CD4-positive, alpha-beta T cell treated with Interleukin-21 for 1 hour (primary cell): ENCODE measurements at places on chromosomes 6 and 20.
A peak's percentile ranks its signal among the peaks of the same experiment; 100 is the strongest.

DNA sequence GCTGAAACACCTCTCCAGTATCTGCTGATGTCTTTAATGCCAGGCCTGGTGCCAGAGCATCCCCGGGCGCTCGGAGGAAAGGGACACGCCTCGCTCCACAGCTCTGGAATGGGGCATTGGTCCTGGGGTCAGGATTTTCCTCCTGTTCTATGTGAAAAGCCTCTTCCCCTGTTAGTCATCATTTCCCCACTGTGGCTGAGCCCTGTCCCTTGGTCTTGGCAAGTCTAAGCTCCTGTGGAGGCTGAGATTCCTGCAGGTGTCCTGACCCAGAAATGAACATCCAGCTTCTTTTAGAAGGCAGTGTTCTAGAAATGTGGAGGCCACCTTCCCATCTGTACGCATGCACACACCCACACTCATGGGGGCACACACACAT is 19.4 kb downstream of the SYNDIG1 start:
- DNase-seq, result no peak

- no peak for DNase-seq
These were observed 85.5 kb downstream of the BMP6 start for GRCh38 chr6:7811441-7811840.

- DNase-seq, result no peak
These were observed 232.2 kb downstream of the SYNDIG1 start for GRCh38 chr20:24701668-24702067.

- DNase-seq, result no peak
These were observed 5.9 kb downstream of the TGM6 start for GRCh38 chr20:2386516-2387179.

- no peak for DNase-seq
These were observed 30.3 kb downstream of the PLCG1 start for GRCh38 chr20:41167481-41168253.

DNA sequence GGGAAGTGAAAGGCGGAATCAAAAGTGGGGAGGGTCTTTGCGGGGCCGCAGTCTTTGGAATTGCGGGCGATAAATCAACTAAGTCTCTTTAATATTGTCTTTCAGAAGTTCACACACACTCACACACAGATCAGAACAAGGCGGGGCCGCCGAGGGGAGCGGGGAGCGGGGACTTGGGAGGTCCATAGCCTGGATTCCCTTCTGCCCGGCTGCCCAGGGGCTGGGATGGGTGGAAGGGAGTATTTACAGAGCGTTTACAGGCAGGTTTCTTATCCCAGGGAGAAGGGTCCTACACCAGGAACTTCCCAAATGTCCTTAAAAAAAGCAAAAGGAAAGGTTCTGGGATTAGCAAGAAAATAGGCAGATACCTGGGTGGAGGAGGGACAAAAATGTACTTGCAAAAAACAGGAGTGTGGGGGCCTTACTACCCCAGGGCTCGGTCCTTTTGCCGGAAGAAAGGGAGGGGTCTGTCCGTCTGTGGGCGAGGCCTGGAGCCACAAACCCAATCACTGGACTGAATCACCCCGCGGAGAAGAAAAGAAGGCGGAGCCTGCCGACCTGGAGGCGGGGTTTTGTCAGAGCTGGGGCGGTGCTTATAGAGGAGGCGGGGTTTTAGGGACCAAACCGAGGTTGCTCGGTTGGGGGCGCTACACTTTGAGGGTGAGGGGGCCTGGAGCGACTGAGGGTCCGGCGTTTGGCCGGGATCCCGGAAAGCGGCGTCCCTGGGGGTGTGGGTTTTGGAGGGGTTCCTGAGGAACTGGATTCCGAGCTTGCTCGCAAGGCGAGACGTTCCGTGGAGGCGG is 3.2 kb downstream of the PRRT1 start:
- DNase-seq, result peak; percentile 76

- no peak for DNase-seq
These were observed 35.6 kb upstream of the NKX2-4 start for GRCh38 chr20:21432911-21433310.

DNA sequence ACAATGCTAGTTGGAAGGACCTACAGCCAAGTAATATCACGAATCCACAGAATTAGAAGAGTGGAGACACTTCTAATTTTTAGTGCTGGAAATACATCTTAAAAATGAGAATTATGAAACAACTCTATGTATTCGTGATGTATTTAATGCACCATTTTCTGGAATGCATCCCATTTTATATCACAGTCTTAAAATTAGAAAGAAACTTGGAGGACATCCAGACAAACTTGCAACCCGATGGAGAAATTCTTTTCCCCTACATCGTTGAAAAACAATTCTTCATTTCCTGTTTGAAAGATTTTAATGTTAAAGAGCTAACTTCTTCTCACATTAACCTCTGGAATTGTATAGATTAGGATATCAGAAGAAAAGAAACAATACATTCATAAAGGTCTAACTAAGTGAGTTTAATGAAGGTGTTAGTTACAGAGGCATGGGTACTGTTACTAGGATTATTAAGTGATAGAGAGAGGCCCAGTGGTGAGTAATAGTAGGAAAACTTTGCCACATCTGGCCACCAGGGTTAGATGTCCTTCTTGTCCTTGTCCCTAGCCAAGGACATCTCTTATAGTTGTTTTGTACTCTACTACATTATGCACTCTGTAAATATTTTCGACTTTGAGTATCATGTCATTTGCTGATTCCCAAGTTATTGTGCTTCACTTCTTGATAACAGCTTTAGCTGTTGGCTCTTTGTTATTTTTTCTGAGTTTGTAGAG is 502.4 kb upstream of the PTCHD4 start:
- no peak for DNase-seq

DNA sequence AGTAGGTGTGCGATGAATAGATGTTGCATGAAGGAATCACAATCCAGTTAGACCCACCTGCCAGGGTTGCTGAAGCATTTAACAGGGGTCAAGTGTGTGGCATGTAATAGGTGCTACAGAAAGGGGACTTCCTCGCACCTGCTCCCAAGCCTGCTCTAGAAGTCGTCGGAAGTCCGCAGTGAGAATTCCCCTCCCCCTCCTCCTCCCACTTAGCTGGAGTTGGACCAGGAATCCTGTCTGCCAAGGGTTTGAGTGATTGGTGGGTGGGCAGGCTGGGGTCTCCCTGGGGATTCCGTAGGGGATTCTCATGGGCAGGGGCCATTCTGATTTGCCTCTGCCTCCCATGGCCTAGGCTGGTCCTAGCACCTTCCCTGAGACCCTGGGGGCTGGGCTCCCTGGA is 10.3 kb downstream of the SCRT2 start:
- DNase-seq, result no peak

- no peak for DNase-seq
These were observed 10.2 kb upstream of the FOXC1 start for GRCh38 chr6:1599469-1599868.

- no peak for DNase-seq
These were observed 27.0 kb downstream of the MAP7 start for GRCh38 chr6:136523196-136523595.

- DNase-seq, result no peak
These were observed 90.0 kb upstream of the AKAP12 start for GRCh38 chr6:151149793-151150192.

GRCh38 chr6:22364306-22364705 is 67.5 kb upstream of the PRL start:
- no peak for DNase-seq

DNA sequence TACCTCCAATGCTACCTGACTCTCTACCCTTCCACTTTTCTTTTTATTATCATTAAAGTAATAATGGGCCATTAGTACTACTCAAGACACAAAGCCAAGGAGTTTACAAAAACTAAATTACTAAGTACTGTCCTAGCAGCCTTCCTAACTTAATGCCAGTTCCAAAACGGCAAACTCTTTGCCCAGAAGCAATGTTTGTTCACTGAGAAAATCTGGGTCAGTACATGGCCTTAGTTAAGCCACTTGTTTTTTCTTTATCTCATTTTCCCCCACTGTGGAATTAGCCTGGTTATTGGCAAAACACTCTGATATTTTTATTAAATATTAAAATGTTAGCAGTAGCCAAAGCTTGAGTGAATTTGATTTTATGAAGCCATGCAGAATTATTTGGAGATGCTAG is 242.4 kb downstream of the KCNQ5 start:
- no peak for DNase-seq

DNA sequence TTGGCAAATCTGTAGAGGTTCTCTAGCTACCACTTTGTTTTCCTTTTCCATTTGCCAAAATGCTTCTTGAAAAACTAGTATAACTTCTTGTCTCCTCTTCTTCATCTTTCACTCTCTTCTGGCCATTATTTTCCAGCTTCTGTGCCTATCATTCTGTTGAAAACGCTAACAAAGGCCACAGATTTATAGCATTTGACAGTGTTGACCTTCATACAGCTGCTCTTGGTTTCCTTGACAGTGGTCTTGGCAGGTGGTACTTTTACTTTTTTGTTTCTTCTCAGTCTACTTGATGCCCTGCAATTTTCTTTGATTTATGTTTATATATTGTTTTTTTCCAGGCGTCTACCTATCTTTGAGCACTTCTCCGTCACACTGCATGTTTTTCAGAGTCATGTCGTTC is 23.7 kb downstream of the TRMT11 start:
- DNase-seq, result no peak

GRCh38 chr6:18656506-18656905 is 269.4 kb downstream of the RNF144B start:
- no peak for DNase-seq

DNA sequence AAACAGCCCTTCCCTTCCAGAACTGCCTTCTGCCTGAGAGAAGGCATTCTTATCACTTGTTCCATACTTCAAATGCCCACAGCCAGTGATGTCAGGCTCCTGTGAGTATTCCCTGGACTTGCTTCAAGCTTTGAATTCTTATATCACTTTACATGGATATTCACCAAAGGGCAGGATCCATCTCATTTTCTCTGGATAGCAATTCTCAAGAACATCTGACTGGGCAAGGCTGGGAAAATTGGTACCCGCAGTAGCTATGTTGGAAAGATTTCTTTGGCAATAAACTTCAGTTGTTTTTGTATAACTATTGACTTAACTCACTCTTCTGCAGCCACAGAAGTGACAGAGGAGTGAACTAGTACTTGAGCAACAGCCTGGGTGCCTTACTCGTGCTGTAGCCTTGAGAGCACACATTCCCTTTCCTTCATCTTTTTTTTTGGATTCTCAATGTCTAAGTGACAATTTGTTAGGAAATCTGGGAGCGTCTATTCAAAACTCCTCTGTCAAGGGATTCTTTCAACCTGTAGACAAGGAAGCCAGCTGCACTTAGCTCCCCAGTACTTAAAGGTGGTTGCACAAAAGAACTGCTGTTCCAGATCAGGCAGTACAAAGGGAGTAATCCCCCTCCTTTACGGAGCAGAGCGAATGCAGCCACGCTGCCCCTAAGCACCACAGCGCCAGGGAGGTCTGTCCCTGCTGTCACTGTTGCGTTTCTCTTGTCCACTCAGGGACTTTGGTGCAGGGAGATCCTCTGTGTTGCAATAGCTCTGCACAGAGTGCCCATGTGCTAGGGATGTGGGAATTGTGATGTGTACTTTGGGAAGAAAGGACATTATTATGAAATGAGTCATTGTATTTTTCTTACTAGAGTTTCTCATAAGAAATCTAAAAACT is 69.6 kb downstream of the JAG1 start:
- no peak for DNase-seq

- no peak for DNase-seq
These were observed 1046.7 kb upstream of the MAP3K7 start for GRCh38 chr6:91633374-91634111.

- DNase-seq, result no peak
These were observed 62.0 kb upstream of the EPB41L1 start for GRCh38 chr20:36092398-36093024.

GRCh38 chr20:2451939-2452732 is 18.5 kb downstream of the SNRPB start:
- peak; percentile 66 for DNase-seq

DNA sequence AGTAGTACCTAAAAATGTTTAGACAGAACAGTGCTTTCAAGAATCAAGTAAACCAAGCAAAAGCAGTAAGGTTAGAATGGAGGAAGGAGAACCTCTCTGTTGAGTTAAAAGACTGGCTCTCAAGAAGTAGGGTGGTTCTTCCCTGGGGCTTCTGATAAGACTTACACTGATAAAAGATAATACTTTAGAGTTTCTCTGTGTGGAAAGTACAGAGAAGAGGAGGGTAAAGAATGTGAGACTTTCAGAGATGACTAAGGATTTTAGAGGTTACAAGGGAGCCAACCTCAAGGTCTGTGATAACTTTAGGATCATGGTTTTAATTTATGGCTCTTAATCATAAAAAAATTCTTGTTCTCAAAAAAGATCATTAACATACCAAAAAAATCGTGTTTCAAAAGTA is 30.9 kb upstream of the ALDH8A1 start:
- DNase-seq, result no peak

DNA sequence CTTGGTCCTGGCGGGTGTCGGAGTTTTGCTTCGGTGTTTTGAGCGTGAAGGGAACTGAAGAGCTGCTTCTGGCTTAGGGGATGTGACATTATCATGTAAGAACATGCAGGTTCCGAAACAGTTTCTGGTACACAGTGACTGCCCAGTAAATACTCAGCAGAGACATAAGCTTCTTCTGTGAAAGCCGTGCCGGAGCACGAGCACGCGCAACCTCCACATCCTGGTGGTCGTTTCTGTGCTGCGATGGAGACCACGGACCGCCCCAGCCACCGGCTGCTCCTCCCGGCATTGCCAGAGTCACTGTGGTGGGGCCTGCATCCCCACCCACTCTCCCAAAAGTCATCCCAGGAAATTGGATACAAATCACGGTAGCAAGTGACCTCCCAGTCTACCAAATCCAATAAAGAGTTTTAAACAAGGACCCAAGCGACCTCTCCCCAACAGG is 18.7 kb downstream of the KIF25 start:
- no peak for DNase-seq

DNA sequence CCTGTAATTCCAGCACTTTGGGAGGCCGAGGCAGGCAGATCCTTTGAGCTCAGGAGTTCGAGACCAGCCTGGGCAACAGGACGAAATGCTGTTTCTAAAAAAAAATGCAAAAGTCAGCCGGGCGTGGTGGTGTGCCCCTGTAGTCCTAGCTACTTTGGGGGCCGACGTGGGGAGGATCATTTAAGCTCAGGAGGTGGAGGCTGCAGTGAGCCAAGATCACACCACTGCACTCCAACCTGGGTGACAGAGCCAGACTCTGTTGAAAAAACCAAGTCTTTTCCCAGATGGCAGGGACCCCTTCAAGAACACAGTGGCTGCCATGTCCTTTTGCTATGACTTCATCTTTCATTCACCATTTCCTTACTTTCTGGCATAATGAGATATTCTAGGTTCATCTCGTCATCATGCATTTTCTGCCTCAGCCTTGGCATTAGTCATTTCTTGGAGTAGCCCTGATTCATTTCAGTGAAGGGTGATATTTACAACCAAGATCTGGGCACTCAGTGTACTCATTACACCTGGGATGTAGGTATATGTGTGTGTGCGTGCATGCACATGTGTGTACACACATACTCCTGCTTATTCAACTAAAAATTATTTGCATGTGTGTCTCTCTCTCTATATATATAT is 61.4 kb upstream of the TOX2 start:
- DNase-seq, result no peak

- no peak for DNase-seq
These were observed 821 bp downstream of the DHX35 start for GRCh38 chr20:38962928-38963401.
